Hematopoietic multipotent progenitor cell treated with erythropoietin and hydrocortisone succinate and interleukin-3 and kit ligand, for 6 days (in vitro differentiated cells): ENCODE measurements at places on chromosomes 11 and 22.

DNA sequence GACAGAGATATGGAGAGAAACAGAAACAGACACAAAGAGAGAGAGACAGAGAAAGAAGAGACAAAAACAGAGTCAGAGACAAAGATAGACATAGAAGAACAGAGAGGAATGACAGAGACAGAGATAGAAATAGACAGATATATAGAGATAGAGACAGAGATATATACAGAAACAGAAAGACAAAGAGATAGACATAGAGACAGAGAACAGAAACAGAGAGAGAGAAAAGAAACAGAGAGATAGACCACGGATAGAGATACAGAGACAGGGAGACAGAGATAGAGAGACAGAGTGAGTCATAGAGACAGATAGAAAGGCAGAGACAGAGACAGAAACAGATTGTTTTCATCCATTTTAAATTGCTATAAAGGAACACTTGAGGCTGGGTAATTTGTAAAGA, 12.3 kb upstream of the MPEG1 start:
- no peak for DNase-seq

DNA sequence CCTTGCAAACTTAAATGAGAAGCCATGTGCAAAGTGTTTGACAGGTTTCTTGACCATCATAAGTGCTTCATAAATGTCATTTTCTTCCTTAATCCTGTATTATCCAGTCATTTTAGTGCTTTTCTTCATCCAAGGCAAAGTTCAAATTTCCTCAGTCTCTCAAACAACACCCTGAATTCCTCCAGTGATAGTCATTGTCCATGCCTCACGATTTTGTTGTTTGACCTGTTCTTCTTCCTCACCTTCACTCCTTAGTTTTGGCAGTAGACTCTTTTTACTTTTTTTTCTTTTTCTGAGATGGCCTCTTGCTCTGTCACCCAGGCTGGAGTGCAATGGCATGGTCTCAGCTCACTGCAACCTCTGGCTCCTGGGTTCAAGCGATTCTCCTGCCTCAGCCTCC, 1257.3 kb downstream of the FAM181B start:
- DNase-seq = no peak

DNA sequence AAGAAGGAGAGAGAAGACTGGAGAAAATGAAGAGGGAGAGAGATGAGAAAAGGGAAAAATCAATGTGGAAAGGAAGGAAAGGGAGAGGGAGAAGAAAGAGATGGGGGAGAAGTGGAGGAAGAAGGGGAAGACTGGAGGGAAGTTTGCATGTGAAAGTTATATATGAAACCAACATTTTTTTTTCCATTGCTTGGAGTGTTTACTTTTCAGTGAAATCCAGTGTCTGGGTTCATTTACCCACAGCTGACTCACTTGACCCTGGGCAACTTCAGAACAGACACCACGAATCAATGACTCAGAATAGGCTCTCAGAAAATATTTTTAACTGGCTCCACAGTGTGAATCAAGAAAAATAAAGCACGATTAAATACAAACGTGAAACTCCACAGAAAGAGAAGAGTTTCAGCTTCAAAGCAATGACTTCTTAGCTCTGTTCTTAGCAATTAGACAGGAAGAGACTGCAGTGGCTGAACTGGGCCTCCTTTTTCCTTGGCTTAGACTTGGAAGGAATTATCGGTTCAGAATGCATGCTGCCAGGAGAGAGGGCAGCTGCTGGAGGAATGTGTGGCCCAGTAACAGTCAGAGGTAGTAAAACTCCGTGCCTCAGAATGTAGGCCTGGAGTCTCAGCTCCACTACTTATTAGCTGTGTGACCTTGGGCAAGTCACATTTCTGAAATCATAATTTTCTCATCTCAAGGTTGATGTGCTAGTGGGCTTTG, 237.5 kb downstream of the MIAT start:
- DNase-seq = no peak

GRCh38 chr22:28413612-28414399, 265.8 kb downstream of the TTC28 start:
- DNase-seq = no peak

- DNase-seq = no peak
These were observed 26.2 kb downstream of the TBC1D22A start for GRCh38 chr22:46788441-46789172.

GRCh38 chr22:49266561-49267519, 560.8 kb downstream of the BRD1 start:
- no peak for DNase-seq

DNA sequence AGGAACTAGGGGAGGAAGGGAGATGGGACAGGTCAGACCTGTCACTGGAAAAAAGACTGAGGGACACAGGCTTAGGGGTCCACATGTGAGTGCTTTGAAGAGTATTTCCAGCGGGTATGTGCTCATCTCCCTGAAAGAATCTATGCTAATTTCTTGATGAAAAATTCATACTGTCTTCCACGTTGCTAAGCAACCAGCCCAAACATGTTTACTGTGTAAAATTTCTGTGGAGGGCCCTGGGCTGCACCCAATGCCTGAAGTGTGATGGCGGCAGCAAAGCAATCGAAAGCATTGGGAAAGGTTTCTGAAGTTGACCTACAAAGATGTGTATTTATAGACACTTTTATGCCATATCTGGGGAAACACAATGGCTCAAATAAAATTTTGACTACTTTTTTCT, 7.4 kb downstream of the SYT13 start:
- DNase-seq = no peak

DNA sequence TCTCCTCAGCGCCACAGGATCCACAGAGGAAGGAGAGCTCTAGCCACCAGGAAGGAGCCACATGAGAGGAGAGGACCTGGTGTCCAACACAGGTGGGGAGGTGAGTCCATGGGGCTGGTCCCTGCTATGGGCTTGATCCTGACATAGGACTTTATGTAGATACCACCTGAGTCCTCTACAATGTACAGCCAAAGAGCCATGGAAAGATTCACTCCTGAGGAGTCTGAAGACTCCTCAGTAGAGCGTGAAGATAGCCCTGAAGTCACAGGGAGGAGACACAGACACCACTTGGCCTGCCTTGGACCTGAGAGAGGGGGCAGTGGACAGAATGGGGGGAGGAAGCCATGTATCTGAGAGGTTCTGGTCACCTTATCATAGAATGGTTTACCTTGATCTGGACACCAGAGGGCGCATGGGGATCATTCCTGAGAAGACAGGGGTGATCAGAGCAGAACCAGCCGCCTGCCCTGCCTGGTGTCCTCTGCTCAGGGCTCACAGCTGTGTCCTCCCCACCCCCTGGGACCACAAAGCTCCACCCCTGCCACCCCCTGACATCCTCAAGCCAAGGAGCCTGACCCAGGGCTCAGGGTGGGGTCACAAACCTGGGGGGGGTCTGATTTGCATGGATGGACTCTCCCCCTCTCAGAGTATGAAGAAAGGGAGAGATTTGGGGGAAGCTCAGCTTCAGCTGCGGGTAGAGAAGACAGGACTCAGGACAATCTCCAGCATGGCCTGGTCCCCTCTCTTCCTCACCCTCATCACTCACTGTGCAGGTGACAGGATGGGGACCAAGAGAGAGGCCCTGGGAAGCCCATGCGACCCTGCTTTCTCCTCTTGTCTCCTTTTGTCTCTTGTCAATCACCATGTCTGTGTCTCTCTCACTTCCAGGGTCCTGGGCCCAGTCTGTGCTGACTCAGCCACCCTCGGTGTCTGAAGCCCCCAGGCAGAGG, 77.0 kb downstream of the ZNF280B start:
- DNase-seq = peak; percentile 87
